IMR-90 (cell line): ENCODE measurements at places on chromosomes 1 and 21. TPM values are rescaled to one million over a fixed set of nuclear protein-coding genes. Genes with fewer than 3 reads are reported as not detected.

DNA sequence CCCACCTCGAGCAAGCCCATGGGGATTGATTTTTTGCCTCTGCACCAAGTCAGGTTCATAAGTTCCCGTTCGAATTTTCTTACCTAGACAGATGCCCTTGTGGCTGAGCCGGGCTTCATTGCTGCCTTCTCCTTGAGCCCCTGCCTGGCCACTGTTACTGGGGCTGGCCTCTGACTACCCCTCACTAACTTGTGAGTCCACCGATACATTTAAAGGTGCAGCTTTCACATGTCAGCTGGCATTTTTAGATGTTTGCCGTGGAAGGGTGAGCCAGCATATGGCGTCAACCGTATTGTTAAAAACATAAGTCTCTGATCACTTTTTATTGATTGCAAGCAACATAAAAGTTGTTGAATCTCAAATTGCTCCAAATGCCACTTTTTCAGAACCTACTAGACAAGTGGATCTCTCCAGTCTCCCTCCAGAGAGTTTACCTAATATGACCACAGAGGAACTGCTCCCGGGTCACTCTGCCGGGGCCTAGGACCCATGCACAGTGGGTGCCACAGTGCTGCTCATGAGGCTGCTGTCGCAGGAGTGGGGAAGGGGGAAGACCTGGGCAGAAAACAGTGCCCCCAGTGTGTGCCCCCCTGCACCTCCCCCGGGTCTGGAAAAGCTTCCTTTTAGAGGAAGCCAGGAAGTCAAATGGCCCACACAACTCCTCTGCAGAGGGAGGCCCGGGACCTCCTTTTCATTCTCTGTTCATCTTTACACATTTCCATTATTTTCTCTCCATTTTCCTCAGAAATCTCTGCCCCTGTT, 18.8 kb downstream of the MX1 start:
- DNase-seq, result no peak

DNA sequence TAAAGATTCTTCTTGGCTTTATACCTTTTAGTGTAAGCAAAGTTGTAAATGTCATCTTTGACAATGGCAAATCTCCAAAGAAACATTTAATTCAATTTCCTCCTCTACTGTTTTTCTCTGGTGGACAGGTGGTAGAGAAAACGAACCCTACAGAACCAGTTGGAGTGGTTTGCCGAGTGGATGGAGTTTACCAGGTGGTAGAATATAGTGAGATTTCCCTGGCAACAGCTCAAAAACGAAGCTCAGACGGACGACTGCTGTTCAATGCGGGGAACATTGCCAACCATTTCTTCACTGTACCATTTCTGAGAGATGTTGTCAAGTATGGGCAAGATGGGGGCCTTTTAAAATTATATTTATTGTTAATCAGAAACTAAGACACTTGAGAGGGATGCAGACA, 25.8 kb downstream of the UAP1 start:
- DNase-seq, result no peak

The ZBTB8OS gene
- 31.0 and 59.2 TPM in 2 replicates for total RNA-seq

The OR2L13 gene
- total RNA-seq, result not detected in 2 replicates

- DNase-seq, result no peak
Measured at GRCh38 chr1:74357756-74358155, 122.6 kb downstream of the TNNI3K start.
